Kidney (tissue), 22 donors: ENCODE measurements at places on chromosomes 2 and 18. TPM values are rescaled to one million over a fixed set of nuclear protein-coding genes. Genes with fewer than 3 reads are reported as not detected.
A peak's percentile ranks its signal among the peaks of the same experiment; 100 is the strongest.

The ASB18 gene
- not detected for polyA plus RNA-seq

The TLK1 gene
- 12.3 TPM for polyA plus RNA-seq

The NEU4 gene
- polyA plus RNA-seq: 2.8 TPM

The POTEJ gene
- polyA plus RNA-seq: not detected

The DSG4 gene
- not detected for polyA plus RNA-seq

The TRIM43 gene
- polyA plus RNA-seq: not detected

The RTKN gene
- 95.6 TPM for polyA plus RNA-seq

The FAP gene
- polyA plus RNA-seq: 0.45 TPM

The MAPK4 gene
- 9.2 TPM for polyA plus RNA-seq

GRCh38 chr2:126823951-126824350 lies 74.7 kb upstream of the TEX51 start:
- no peak for DNase-seq

- no peak for DNase-seq
Measured at GRCh38 chr2:105857076-105857740, 112.5 kb downstream of the NCK2 start.

DNA sequence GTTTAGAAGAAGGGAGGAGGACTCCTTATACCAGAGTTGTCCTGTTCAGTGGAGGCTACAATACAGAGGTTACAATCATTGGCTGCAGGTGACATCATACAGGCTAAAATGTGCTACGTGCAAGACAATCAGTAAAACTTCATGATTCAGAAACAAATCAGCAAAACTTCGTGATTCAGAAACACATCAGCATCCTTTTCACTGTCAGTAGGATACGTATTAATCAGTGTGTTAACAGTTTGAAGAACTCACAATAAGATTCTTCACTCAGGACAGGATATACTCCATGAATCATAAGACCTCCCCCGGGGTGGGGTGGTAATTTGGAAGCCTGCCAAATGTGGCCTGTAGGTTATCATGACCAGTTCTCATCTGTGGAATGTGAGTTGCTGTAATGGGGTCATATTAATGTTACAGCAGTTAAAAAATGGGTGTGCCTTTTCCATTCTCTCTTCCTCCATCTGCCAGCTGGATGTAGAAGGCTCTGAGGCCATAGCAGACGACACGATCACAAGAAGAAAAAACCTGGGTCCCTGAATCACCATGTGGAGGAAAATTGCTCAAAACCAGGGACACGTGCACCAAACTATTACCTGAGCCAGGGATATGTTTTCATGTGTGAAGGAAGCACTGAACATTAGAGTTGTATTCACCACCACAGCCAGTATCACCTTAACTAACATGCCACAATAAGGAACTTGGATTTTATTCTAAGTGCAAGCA lies 134.8 kb upstream of the CREB1 start:
- peak; percentile 27 for DNase-seq

DNA sequence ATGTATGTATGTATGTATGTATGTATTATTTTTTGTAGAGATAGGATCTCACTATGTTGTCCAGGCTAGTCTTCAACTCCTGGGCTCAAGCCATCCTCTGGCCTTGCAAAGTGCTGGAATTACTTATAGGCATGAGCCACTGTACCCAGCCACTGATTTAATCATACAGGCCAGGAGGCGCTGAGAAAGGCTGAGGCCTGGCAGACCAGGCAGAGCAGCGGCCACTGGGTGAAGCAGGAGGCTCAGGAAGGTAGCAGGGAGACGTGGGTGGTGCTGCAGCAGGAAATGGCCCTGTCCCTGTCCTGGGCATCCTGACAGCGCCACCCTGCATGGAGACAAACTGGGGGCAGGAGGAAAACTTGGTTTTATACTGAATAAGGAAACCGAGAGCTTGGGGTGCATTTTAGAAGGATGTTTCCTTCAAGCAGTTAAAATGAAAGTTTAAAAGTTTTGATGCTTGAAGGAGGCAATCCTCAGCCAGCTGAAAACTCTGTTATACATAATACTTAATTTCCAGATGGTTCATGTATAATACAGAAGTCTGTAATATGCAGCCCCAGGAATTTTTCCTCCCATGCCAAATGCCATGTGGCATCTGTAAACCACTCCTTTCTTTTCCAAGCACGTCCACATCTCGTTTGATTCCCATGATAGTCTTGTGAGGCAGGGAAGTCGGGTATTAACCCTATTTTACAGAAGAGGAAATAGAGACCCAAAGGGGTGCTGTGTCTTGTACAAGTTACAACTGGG lies 182.4 kb downstream of the CELF4 start:
- no peak for DNase-seq

DNA sequence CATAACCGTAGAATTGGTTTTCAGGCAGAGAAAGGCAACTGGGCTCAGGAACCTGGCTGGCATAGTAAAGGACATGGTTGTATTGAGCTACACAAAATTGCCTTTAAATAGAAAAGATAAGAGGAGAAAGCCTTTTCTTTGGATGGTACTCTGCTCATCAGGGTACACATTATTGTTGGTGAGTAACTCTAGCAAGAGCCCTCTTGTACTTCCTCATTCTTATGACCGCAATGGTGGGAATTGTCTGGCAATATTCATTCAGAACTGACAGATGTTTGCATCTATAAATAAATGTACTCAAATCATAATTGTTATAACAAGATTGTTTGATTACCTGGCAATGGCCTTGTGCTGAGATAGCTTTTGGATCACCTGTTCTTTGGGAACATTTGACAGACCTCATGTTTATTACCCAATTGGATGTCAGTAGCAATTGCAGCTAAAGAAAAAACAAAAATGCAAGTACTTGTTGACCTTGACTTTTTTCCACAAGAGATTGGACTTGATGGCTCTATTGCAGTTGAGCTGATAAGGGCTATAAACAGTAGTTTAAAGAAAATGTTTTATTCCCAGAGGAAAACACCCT lies 43.9 kb downstream of the MEIS1 start:
- DNase-seq: no peak

DNA sequence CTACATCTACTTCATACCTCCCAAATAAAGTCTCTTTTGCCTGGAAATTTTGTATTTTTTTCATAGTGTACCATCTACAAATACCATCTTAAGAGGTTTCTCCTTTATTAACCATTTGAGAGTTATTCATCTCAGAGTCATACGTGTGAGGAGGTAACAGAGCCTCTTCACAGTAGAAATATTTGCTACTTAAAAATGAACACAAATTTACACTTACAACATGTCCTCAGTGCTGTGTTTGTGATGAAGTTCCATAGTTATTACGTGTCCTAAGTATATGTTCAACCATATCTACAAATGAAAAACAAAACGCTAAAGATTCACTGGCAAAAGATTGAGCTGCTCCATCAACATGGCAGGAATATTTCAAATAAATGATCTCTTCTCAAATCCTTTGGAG lies 48.5 kb upstream of the HNRNPA3 start:
- no peak for DNase-seq

DNA sequence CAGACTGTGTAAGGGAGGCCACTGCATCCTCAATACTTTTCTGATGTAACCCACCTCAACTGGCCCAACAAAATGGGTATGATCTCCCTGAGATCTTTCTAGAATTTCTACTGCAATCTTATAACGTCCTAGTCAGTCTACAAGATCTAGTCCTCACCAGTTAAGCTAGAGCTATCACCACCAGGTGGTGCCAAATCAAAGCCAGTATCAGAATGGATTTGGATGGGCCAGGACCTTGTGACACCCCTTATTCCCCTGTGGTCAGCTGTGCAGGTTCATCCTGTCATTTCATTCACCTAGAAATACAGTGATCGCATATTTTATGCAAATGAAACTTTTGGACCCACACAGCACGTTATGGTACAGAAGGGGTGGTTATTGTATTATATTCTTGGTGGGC lies 90.3 kb downstream of the OLA1 start:
- DNase-seq: no peak

GRCh38 chr2:5985536-5986385 lies 293.6 kb downstream of the SOX11 start:
- DNase-seq: no peak

- no peak for DNase-seq
Measured at GRCh38 chr18:28112056-28112470, 64.9 kb downstream of the CDH2 start.

DNA sequence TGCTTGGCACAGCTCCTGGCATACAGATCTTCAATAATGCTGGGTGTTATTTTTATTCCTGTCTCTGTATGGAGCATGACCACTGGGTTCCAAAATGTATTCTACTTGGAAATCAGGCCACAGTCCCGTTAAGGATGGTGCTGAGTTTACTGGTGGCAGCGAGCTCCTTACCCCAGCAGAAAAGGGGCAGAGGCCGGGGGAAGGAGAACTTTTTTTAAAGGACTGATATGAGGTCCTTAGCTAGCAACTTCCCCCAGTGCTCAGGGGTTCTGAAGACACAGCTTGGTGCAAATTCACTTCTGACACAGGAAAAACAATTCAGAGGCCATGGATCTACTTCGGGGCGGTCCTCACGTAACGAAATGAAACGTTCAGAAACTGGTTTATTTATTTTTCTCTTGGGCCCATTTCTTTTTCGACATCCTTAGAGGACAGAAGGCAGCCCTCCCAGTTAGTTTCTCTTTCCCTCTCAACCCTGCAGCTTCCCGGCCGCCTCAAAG lies 872 bp downstream of the RDH14 start:
- no peak for DNase-seq
